Hepatocyte (in vitro differentiated cells): ENCODE measurements at places on chromosomes 6 and 20. TPM values are rescaled to one million over a fixed set of nuclear protein-coding genes. Genes with fewer than 3 reads are reported as not detected.

ZBTB12 gene
- 4.4 and 4.9 TPM in 2 replicates for total RNA-seq

BHLHE23 gene
- total RNA-seq: not detected in 2 replicates

ZBP1 gene
- total RNA-seq: not detected in 2 replicates

SLC26A8 gene
- 0.48 TPM in 1 of 2 replicates, not detected in the other for total RNA-seq

PCSK2 gene
- total RNA-seq: 1.3 and 1.4 TPM in 2 replicates

SLC17A2 gene
- 6.4 and 7.7 TPM in 2 replicates for total RNA-seq

IP6K3 gene
- total RNA-seq: 7.9 and 9.5 TPM in 2 replicates

NMBR gene
- total RNA-seq: 0.27 TPM in 1 of 2 replicates, not detected in the other

LY86 gene
- 0.27 TPM in 1 of 2 replicates, not detected in the other for total RNA-seq

BMP6 gene
- 2.9 and 4.3 TPM in 2 replicates for total RNA-seq

TRIM10 gene
- 0.12 and 0.27 TPM in 2 replicates for total RNA-seq

FOXC1 gene
- total RNA-seq: 1.1 and 1.2 TPM in 2 replicates
